Activated CD4-positive, CD25-positive, alpha-beta regulatory T cell (primary cell): ENCODE measurements at places on chromosomes 16 and 17.

GRCh38 chr16:10949424-10949970 lies 5.1 kb downstream of the CLEC16A start:
- peak; percentile 49 for DNase-seq

- no peak for DNase-seq
Measured at GRCh38 chr17:41433586-41433985, 7.2 kb downstream of the KRT38 start.

- no peak for DNase-seq
Measured at GRCh38 chr17:65020284-65020683, 36.3 kb downstream of the GNA13 start.

- DNase-seq, result no peak
Measured at GRCh38 chr16:55471448-55472097, 7.4 kb upstream of the MMP2 start.

GRCh38 chr17:57357392-57357784 lies 101.1 kb downstream of the MSI2 start:
- DNase-seq, result no peak

DNA sequence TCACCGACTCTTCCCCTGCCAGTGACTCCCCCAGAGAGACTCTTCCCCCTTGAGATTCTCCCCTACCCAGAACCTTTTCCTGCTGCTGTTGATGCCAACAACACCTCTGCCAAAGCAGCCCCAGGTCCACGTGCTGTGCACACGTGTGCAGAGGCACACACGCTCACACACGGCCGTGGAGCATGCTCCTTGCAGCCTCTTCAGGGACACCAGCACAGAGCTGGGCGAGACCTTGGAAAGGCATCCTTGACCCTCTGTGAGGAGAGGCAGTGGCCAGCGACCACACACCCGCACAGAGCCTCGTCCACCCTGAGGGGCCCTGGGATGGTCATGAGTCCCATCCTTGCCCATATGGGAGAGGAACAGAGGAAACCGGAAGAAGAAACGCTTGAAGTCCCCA lies 181.9 kb downstream of the RBFOX3 start:
- DNase-seq, result no peak

- DNase-seq, result no peak
Measured at GRCh38 chr16:57775661-57776469, 26.4 kb downstream of the KIFC3 start.

- peak; percentile 17 for DNase-seq
Measured at GRCh38 chr17:58531661-58532554, 17.5 kb upstream of the MTMR4 start.

DNA sequence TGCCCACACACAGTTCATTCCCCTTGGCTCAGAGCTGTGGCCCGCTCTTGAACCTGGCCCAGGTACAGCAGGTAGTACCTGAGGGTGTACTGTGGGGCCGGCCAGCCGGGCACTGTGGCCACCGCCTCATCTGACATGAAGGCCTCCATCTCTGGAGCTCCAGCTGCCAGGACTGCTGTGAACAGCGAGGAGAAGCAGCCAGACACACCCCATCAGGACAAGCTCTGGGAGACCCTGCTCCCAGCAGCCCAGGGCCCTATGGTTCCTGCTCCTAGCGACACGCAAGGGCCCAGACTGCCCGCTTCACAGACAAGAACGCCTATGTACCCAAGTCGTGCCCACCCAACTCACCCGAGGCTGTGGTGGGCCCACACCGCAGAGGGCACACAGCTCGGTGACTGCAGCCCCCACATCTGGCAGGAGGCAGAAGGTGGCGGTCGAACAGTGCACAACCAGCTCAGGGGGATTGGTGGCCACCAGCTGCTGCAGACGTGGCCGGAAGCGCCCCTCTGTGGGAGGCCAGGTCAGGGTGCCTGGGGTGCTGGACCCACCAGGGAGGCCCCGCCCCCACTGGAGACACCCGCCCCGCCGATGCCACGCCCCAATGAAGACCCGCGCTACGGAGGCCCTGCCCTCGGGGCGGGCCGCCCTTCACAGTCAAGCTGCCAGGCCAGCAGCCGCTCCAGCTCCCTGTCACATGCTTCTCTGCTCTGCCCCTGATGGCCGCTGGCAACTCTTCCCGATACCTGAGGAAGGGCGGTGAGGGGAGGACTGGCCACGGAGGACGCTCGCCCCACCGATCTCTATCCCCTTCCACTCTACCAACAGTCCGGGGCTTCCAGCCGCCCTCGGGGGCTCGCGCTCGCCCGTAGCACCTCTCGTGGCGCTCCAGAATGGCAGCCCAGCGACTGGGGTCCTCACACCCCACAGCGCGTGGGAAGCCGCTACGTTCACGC lies 1.1 kb upstream of the STUB1 start:
- no peak for DNase-seq
